ENCODE measurements at places on chromosomes 4 and X. TPM values are rescaled to one million over a fixed set of nuclear protein-coding genes. Genes with fewer than 3 reads are reported as not detected.

Gene NRK
- total RNA-seq, result 6.1 TPM

Gene MYOZ2
- 0.81 TPM for total RNA-seq

Gene XAGE2
- total RNA-seq, result not detected

Gene SPANXA1
- total RNA-seq, result not detected

Gene SCML1
- 12.5 TPM for total RNA-seq

Gene RBMXL3
- total RNA-seq, result not detected

Gene ASB5
- total RNA-seq, result 56.5 TPM

Gene CENPVL1
- total RNA-seq, result not detected

Gene OR13H1
- not detected for total RNA-seq

DNA sequence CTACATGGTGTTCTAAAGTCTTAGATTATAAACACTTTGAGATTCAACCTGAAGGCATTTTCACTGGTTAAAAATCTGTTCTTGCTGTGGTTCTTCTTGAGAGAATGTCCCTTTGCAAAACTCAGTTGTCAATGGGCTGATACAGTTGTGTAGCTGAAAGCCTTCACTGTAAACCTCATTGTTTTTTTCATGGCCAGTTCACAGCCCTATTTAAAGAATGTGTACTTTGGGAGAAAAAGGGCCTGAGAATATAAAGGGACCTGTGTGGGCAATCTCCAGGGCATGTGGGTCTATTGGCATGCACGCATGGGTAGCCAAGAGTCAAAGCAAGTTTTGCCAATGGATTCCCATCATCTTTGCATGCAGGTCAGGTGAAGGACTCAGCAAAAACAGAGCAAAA lies 7.8 kb upstream of the MAP7D3 start:
- DNase-seq, result no peak

GRCh38 chr4:47209833-47210232 lies 178.5 kb downstream of the GABRB1 start:
- DNase-seq, result no peak

- DNase-seq, result no peak
Measured at GRCh38 chr4:137509855-137510282, 22.4 kb downstream of the PCDH18 start.

- no peak for DNase-seq
Measured at GRCh38 chr4:92059615-92060014, 244.2 kb upstream of the GRID2 start.

DNA sequence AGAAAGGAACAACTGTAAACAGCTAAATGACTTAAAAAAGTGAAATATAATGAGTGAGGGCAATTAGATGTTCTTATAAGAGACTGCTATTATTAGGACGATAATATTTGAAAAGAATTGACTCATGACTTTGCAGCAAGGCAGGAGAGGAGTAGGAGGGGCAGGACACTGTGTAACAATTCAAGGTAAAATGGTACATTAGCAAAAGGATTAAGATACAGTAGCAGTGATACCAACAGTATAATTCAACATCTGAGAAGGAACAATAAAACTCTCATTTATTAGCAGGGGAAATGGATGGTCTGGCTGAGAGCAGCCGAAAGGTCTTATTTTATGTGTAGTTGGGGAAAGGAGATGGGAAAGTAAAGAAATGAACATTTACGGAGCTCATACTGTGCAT lies 315.5 kb upstream of the BOD1L1 start:
- DNase-seq, result no peak

DNA sequence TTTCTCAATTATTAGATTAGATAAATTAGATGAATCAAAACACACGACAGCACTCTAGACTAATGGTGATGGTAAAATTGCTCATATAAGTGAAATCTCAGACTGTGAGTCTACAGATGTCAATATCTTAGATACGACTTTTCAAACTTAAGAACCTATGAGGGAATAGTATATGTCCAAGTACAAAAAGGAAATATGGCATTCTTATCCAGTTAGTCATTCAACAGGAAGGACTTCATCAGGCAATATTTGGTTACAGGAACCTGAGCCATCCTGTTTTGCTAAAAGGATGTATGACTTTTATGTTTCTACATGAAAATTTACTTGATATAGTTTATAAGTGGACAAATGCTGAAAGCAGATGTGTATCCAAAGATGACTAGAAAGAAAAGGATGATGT lies 107.0 kb downstream of the CT47B1 start:
- DNase-seq, result no peak

DNA sequence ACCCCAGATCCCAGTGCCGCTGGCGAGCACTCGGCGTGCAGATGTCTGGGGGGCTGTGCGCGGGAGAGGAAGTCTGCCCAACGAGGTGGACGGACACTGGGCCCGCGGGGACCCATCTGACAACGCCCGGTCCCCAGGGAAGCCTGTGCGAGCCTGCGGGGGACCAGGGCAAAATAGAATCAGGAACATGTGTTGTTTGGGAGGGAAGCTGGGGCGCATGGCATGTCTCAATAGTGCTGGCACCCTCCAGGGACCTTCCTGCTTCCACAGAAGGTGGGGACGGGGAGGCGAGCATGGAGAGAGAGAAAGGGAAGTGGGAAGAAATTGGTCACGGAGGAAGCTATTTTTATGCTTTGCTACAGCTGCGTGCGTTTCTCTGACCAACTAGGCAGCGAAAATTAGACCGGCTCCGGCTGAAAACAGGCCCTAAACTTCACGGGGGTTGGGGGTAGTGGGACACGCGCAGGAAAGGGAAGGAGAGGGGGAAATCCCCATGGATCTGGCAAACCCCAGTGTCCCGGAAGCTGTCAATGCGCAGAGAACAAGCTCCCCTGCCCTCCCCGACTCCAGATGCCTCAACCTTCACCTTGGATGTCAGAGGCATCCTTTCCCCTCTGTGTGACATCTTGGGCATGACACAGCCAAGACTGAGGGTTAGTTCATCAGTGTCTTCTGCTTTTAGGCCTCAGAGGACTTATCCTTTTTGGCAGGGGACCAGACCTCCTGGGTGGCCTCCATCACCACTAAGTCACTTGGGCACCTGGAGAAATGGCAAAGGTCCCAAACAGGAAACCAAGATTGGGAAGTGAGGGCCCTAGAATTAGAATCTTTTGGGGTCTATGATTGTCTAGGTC lies 169.8 kb upstream of the BCOR start:
- peak; percentile 71 for DNase-seq

DNA sequence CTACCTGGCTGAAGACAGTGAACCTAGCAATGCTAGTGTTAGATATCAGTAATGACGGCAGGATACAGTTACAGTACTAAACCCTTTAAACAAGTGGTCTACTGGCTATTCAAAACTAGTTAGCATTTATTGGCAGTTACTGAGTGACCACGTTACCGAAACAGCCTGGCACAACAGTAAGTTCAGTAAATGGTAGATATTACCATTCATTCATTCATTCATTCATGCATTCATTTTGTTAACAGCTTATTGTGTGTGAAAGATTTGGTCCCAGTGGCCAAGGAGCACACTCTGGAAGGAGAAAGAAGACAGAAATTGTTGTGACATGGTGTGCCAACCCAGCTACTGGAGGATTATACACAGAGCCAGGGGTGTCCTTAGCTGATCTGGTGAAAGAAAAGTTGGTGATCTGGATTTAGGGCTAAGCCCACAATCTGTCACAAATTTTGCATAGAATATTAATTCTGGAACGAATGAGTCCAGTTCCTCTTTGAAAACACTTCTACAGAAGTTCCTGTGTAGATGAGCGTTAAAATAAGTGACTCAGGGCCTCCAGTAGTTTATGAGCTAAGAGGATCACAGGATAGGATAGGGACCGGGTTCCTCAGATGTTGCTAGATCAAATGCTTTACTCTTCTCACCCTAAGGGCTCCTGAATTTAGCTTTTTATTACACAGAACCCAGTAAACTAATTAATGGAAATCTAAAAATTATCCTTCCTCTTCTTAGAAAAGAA lies 179.1 kb downstream of the CBR4 start:
- DNase-seq, result no peak

DNA sequence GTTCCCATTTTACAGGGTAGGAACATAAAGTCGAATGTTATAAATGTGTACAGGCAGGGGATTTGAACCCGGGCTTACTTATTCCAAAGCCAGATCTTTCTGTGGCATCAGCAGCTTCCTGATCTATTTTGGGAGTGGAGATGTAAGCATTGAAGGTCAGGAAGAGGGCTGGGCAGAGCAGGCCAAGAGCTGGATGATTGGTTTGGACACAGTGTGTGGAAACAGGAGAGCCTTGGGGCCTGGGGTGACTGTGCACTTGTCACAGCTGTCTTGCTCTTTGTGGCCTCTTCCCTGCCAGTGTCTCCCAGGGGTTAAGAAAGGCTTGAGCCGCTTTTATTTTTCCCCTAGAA lies 127.9 kb upstream of the ENPP6 start:
- peak; percentile 72 for DNase-seq

GRCh38 chrX:106957856-106958255 lies 37.7 kb downstream of the CLDN2 start:
- no peak for DNase-seq

DNA sequence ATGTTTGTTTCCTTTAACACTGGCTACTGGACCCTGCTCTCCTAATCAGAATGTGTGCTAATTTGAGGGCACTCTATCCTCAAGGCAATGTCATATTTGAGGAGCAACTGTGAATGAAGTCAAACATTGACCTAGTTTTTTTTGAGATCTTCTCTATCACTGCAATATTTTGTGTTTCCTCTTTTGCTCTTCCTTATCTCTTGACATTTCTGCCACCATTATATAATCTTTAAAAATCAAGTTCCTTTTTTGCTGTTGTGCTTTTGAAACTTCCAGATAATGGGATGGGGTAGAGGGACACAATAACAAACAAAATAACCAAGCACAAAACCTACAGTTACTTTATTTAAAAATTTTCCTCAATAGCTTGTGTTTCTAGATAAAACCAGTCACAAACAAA lies 7.4 kb upstream of the WDFY3 start:
- DNase-seq, result no peak

- DNase-seq, result no peak
Measured at GRCh38 chrX:15530318-15530717, 29.7 kb downstream of the BMX start.

- DNase-seq, result no peak
Measured at GRCh38 chrX:69045616-69046345, 119.5 kb downstream of the PJA1 start.

GRCh38 chr4:38442073-38442788 lies 221.8 kb upstream of the KLF3 start:
- DNase-seq, result no peak

DNA sequence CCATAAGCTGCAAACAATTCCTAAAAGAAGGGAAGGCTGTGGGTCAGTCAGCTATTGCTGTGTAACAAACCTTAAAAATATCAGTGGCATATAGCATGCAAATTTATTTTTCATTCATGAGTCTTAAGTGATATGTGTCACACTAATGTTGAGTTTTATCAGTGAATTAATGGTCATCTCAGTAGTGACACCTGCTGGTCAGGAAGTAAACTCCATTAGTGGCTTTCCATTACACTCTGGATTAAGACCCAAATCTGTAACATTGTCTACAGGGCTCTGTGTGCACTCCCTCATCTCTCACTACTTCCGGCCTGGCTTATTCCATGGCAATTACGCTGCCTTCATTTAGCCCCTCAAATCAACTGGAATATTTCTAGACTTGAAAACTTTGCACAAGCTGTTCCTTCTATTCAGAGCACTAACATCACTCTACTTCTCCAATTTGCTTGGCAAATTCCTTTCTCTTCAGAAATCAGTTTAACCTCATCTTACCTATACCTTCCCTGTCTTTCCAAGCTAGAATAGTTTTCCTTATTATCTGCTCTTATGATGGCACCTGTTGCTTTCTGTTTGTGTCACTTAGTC lies 217.3 kb upstream of the TAPT1 start:
- DNase-seq, result no peak

DNA sequence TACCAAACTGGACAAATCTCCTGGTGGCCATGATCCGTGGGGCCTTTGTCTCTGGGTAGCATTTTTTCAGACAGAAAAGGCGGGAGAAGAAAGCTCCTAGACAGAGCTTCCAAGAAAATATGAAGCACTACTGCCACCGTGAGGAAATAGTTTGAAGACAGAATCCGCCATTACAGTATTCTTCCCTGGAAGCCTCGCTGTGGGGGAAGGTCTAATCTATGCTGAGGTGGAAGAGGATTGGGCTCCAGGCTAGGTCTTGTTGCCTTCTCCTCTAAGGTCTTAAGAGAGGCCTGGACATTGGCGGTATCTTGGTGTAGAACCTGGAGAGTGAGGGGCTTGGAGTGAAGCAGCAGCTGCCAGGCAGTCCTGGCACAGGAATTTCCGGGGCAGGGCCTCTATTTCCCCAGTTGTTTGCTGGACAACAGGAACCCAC lies 218.9 kb downstream of the OR13H1 start:
- peak; percentile 75 for DNase-seq

- DNase-seq, result no peak
Measured at GRCh38 chrX:33379839-33380238, 168.5 kb upstream of the DMD start.

GRCh38 chr4:168120811-168121210 lies 28.5 kb downstream of the ANXA10 start:
- DNase-seq, result no peak

GRCh38 chrX:49960061-49960460 lies 37.7 kb downstream of the CLCN5 start:
- DNase-seq, result no peak

GRCh38 chr4:80125252-80126177 lies 52.5 kb upstream of the ANTXR2 start:
- DNase-seq, result no peak

GRCh38 chr4:184382189-184382846 lies 92.0 kb downstream of the IRF2 start:
- no peak for DNase-seq

- DNase-seq, result no peak
Measured at GRCh38 chr4:122539861-122540465, 80.9 kb downstream of the IL21 start.

DNA sequence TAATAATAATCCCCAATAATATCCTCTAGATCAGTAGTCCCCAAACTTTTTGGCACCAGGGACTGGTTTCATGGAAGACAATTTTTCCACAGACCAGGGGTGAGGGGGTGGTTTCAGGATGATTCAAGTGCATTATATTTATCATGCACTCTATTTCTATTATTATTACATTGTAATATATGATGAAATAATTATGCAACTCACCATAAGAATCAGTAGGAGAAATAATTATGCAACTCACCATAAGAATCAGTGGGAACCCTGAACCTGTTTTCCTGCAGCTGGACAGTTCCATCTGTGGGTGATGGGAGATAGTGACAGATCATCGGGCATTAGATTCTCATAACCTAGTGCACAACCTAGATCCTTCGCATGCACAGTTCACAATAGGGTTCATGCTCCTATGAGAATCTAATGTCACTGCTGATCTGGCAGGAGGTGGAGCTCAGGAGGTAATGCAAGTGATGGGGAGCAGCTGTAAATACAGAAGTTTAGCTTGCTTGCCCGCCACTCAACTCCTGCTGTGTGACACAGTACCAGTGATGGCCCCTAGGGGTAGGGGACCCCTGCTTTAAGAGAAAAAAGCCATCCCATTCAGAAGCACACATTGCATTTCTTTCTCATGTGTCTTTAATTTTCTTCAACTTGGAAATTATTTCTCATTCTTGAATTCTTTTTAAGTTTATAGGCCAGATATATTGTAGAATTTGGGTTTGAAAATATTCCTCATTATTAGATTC lies 16.0 kb upstream of the SH3RF1 start:
- no peak for DNase-seq

GRCh38 chr4:119244344-119244743 lies 31.8 kb downstream of the USP53 start:
- no peak for DNase-seq
